ENCODE measurements at places on chromosomes 1 and 21. TPM values are rescaled to one million over a fixed set of nuclear protein-coding genes. Genes with fewer than 3 reads are reported as not detected.

Gene C1orf87
- not detected for total RNA-seq

Gene NUP210L
- total RNA-seq = not detected

Gene SYDE2
- total RNA-seq = 2.1 TPM

Gene CD101
- 1.6 TPM for total RNA-seq

Gene RAB7B
- total RNA-seq = 0.54 TPM

Gene CFHR4
- total RNA-seq = not detected

- DNase-seq = no peak
These were observed 6.0 kb downstream of the GLIS1 start for GRCh38 chr1:53732912-53733317.

DNA sequence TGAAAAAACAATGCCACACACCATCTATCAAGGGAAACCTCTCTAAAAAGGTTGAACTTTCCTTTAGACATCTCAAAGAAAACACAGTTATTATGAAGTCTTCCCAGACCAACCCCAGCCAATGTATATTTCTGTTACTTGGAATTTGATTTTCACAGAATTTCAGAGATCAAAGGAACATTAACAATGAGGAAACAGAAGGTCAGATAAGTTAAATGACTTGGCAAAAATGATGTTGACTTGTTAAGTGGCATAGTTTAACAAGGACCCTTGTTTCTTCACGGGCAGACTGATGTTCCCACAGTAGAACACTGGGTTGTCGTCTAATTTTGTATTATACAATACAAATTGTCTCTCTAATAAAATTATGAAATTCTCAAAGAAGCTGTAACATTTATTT, 29.0 kb downstream of the NME7 start:
- DNase-seq = no peak

DNA sequence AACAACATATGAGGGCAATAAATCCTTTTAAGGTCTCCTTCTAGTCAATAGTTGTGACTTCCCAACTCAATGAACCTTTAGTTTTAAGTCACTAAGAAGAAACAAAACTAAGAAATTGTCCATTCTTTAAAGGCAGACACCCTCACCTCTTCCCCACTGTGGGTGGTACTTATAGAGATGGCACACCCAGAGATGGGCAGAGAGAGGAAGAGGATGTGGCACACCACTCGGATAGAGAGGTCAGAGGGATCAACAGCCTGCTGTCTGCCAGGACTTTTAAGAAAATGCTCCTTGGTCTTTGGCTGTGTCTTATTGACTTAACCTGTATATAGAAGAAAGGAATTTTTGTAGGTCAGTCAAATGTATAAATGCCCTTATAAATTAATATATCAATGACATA, 45.1 kb downstream of the FASLG start:
- no peak for DNase-seq

- no peak for DNase-seq
These were observed 78.1 kb downstream of the PCBP3 start for GRCh38 chr21:45721671-45722070.

- peak; percentile 10 for DNase-seq
These were observed 911 bp downstream of the LMO4 start for GRCh38 chr1:87329526-87330056.

GRCh38 chr1:85806236-85806965, 98.2 kb upstream of the ZNHIT6 start:
- peak; percentile 71 for DNase-seq

DNA sequence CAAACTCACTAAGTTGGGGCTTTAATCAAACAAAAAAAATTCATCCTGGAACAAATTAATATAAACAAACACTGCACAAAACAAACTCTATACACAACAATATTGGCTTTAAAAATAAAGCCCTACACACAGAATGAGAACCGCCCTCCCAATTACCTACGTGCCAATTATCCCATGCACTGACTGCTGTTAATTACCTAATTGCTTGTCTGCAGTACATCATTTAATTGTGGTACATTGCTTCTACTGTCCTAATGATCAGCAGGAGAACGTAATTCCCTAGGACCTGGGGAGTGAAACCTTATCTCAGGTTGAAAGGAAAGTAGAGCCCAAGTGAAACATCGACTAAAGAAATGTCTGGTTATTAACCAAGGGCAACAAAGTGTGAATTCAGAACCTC, 364.5 kb downstream of the KCNH1 start:
- no peak for DNase-seq

- no peak for DNase-seq
These were observed 187.4 kb downstream of the DISC1 start for GRCh38 chr1:231814021-231814420.

GRCh38 chr21:44903050-44903685, 17.5 kb downstream of the ITGB2 start:
- DNase-seq = no peak

DNA sequence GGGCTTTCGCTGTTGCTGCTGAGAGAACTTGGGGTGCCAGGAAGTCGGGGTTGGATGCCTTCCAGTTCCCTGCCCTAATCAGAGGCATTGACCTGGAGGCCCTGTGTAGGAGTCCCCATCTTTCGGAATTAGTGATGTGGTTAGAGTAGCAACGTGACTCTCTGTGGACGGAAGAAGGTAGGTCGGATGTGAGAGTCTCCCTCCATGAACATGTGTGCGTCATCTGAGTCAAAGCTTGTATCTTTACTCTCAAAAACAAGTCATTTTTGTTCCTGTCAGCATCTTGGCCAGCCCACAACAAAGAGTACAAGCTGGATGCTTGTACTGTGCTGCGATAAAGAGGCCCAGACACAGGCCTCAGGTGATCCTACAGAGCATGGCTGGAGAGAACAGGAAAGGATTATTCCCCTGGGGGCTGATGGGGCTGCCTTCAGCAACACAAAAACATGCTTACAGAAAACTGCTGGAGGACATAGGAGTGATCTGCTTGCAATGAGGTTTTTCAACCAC, 31.0 kb upstream of the IL10 start:
- no peak for DNase-seq

DNA sequence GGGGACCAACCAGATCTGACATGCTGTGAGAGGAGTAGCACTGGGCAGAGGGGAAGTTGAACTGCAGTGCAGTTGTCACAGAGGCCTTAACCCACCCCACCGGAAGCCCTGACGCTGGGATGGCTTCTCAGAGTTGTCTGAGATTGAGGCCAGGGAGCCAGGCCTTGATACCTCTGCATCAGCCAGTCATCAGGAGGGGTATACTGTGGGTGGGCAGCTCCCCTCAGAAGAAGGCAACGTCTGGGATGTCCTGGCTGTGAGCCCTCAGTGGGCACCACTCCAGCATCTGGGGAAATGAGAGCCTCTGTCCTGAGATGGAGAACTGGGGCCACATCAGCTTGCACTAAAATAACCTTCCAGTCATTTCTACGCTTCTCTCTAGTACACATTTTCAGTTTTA, 47.9 kb upstream of the BCAR3 start:
- DNase-seq = no peak

DNA sequence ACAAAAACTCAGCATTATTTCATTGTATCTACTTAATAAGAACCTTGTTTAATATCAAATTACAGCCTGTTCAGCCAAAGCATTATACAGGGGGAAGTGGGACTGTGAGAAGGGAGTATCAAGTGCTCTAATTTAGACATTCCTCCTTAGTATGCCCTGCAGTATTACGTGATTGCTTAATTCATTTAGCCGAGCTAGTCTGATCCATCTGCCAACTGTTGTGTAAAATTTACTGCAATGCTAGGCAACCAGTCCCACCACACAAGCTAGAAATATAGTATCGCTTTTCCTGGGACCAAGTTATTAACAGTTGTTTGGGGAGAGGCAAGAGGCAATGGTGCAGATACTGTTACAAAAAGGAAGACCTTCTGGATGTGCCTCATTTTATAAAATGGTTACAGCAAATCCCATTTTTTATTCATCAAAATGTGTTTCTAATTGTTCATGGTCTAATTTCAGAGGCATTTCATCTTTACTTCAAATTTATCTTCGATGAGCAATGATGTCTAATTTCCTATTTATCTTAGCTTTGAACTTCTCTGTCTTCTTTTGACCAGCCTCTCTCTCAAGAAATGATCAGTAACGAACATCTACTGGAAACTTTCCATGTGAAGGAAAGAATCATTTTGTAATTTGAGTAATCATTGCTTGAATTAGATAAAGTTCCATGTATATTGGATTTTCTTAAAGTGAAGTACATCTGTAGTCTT, 283.3 kb downstream of the DUSP10 start:
- DNase-seq = no peak

DNA sequence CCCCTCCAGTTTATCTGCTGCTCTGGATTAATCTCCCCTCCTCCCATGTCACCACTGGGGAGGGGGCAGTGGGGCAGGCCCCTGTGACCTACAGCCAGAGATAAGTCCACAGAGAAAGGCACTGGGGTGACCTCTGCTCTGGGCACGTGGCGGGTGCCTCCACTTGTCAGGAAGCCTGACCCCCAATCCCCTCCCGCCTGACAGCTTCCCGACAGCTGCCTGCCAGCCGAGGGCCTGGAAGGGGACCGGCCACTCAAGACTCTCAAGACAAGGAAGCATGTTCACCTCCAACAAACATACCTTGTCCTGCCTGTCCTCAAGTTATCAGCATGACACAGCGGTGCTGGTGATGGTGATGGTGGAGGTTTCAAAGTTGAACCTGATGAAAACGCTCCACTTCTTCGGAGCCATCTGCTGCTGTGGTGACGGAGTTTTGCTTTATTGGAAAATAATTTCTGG, 3.2 kb upstream of the FAAP20 start:
- no peak for DNase-seq

GRCh38 chr1:27473755-27474154, 16.2 kb downstream of the WASF2 start:
- DNase-seq = no peak

DNA sequence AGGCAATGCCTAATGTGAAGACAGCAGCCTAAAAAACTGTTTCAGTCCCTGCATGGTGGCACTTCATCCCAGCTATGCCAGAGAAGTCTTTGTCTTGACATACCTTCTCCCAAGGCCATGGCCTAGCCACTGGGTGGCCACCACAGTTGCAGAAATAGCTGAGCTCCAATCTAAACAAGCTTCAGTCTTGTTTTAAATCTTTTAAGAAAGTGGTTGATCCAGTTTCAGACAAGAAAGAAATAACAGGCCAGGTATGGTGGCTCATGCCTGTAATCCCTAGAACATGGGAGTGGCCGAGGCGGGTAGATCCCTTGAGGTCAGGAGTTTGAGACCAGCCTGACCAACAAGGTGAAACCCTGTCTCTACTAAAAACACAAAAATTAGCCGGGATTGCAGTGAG, 600.0 kb upstream of the PLXNA2 start:
- no peak for DNase-seq

DNA sequence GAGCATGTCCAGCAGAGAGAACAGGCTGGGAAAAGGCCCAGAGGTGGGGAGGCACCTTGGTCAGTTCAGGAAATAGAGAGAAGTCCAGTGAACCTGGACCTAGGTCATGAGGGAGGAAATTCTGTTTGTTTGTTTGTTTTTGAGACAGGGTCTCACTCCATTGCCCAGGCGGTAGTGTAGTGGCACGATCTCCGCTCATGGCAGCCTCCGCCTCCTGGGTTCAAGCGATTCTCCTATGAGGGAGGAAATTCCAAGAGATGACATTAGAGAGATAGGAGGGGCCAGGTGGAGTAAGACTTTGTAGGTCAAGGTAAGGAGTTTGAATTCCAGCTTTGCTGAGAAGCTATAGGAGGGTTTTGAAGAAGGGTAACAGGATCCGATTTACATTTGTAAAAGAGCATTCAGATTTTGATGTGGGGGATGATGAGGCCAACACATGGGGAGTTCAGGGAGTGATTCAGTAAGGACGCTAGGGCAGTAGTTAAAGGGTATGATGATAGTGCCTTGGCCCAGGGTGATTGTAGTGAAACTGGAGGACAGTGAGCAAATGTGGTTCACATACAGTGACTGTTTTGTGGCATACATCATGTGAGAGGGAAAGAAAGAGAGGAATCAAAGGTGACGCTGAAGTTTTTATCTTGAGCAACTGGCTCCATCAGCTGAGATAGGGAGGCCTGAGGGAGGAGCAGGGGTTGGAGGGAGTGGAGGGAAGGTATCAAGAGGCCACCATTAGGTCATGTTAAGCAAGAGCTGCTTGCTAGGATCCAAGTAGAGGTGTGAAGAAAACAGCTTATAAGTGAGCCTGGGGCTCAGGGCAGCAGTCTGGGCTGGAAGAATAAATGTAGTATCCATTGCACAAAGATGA, 8.3 kb upstream of the TRABD2B start:
- DNase-seq = no peak
